Amygdala (tissue), 56 donors: ENCODE measurements at places on chromosomes 2 and 18.
A peak's percentile ranks its signal among the peaks of the same experiment; 100 is the strongest.

DNA sequence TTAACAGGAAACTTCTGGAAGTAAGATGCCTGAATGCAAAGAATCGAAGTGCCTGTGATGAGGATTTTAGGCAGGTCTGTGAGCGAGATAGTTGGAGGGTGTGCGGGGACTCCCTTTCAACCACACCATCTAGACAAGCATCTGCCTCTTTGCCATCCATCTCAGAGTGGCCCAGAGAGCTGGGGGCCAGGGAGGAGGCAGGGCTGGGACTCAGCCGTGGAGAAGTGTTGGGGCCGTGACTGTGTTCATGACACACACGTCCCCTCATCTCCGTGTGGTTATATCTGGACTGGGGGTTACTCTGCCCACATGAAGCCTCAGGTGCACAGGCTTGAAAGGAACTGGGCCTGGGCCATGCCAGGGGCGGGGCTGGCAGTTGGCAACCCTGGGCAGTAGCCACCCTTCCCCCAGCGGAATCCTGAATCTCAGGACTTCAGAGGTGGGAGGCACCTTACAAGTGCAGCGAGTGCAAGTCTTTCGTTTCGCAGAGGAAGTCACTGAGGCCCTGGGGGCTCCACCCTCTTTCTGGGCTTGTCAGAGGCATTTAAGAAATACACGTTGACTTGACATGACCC lies 112.5 kb downstream of the SLC4A3 start:
- no peak for DNase-seq

GRCh38 chr18:11947214-11948191 lies 33.8 kb upstream of the IMPA2 start:
- peak; percentile 39 for DNase-seq

GRCh38 chr2:168147830-168148794 lies 99.3 kb downstream of the STK39 start:
- no peak for DNase-seq

- no peak for DNase-seq
Observed at GRCh38 chr2:119678021-119678656, 862 bp upstream of the TMEM177 start.

DNA sequence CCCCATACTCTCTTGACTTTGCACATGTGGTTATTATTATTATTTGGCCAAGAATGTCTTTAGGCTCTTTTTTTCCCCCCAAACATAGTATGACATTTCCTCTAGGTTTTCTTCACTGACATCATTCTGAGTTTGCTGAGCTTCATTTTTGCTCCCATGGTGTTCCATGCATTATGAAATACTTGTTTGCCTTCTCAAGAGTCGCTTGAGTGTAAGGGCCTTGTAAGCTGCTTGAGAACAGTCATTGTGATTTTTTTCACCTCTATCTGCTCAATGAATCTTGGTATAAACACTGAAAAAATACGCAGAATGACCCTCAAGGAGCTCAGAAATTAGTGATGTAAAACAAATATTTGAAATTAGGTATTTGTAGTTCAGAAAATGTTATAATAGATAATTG lies 688.9 kb downstream of the CNTNAP5 start:
- DNase-seq, result no peak

GRCh38 chr2:168912466-168912865 lies 11.4 kb downstream of the G6PC2 start:
- no peak for DNase-seq

DNA sequence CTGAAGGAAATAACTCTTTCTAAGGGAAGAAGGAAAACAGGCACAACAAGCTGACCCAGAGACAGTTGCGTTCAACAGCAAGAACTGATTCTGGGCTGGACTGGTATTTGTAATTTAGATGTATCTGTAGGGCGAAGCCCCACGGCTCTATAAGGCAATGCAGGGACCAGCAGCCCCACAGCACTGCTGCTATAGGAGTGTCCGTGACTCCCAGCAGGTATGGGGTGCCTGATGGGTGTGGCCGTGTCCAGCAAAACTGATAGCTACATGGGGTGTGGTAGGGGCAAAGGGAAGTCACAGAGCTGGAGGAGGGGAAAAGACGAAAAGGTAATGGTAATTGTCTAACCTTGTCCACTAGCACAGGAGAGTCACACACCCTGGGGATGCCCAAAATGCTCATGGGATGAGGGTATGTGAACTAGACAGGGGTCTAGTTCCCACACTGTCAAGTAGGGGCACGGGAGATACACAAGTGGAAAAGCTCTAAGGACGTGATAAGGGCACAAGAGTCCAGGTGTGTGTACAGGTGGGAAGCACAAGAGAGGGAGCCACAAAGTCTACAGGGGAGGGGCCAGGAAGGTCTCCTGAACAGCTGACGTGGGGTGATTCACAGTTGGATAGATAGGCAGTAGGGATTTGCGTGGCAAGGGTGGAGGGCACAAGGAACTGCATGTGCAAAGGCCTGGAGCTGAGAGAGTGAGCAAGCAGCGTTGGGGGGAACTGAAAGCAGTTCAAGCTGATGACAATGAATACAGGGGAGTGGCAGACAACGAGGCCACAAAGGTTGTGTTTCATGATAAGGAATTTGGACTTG lies 48.5 kb upstream of the ASPRV1 start:
- DNase-seq, result no peak

- DNase-seq, result no peak
Observed at GRCh38 chr2:8554296-8554806, 127.5 kb upstream of the ID2 start.

DNA sequence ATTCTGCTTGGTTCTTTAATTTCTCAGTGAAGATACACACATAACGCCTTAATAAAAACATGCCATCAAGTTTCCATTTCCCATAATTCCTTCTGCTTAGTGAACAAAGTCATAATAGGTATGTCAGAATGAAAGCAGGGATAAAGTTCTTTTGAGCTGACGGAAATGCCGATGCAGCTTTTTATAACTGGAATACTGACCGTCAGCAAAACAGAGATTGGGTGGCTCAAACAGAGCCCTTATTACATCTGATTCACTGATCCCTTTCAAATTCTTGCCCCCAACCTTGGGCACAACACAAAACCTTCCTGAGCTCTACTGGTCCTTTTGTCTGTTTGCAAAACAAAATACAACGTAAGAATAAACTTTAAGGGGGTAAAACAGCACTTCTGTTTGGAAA lies 140.4 kb downstream of the CDH2 start:
- DNase-seq, result no peak

DNA sequence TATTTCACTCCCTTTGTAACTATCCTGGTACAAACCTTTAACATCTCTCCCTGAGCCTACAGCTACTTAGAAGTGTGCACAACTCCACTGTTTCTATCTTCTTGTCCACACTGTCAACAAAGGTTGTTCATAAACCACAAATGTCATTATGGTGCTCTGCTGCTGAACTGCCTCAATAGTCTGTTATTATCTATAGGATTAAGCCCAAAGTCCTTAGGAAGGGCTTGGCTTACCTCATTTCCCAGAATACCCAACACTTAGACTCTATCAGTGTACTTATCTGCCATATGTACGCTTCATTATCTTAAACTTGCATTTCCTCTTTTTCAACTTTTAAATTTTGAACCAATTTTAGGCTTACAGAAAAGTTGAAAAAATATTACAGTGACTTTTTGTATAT lies 94.2 kb downstream of the HNMT start:
- DNase-seq, result no peak
